ENCODE measurements at places on chromosomes 5 and 9.

DNA sequence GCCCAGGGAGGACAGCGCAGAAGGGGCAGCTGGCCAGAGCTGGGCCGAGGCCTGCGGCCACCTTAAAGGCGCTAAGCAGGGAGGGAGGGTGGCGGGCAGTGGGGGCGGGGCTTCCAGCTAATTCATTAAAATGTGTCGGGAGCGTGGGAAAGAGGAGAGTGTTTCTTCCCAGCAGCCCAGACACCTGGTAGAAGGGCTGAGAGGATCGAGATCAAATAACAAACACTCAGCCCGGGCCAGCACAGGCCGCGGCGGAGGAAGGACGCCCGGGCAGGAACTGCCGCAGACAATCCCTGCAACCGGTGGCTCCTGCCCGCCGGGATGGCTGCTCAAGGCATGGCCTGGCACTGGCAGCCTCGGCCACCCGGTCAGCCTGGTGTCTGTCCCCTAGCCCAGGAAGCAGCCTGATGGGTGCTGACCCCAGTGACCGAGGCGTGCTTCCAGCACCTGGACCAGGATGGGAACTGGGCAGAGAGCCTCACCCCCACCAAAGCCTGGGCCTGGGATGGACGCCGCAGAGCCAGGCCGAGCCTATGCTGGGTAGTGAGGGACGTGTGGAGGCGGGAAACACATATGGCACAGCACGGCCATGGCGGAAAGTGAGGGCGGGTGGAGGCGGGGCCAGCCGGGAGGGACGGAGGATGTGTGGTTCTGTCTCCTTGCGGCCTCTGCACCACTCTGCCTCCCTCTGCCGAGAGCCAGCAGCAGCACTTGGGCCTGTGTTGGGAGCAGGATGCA lies 3.2 kb upstream of the NRARP start:
- DNase-seq, result peak; percentile 61

- no peak for DNase-seq
Measured at GRCh38 chr5:56358703-56359681, 125.9 kb upstream of the ANKRD55 start.

DNA sequence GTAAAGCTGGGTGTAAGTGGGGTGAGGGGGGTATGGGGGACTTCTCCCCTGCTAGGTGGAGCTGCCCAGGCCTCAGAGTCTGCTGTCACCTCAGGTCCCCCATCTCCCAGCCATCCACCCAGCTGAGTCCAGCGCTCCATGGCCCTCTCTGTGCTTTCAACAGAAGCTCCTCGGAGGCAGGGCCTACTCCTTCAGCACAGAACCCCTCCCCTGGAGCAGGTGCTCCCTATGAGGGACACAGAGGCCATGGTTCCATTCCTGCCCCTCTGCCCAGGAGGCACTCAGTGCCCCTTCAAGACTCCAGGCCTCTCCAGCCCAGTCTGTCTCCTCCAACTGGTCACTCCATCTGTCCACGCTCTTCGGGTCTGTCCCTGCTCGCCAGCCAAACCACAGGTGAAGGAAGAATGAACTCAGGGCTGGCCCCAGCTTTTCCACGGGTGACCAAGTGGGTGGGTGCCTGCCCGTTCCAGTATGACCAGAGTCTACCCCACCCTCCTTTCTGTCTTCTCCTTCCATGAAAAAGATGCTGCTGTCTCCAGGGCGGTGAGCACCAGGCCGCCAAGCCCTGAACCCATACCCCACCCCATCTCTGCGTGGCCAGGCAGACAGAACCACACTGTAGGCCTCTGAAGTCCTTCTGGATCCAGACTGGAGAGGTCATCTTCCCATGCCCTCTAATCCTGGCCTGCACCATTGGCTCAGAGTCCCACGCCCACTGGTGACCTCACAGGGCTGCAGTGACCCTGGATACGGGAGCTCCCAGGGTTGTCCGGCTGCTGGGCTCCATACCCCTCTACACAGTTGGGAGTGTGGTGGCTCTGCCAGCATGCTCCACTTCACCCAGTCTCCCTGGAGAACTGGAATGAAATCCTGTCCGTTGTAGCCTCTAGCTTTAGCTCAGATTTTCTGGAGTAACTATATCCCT lies 11.9 kb downstream of the GBGT1 start:
- DNase-seq, result no peak

DNA sequence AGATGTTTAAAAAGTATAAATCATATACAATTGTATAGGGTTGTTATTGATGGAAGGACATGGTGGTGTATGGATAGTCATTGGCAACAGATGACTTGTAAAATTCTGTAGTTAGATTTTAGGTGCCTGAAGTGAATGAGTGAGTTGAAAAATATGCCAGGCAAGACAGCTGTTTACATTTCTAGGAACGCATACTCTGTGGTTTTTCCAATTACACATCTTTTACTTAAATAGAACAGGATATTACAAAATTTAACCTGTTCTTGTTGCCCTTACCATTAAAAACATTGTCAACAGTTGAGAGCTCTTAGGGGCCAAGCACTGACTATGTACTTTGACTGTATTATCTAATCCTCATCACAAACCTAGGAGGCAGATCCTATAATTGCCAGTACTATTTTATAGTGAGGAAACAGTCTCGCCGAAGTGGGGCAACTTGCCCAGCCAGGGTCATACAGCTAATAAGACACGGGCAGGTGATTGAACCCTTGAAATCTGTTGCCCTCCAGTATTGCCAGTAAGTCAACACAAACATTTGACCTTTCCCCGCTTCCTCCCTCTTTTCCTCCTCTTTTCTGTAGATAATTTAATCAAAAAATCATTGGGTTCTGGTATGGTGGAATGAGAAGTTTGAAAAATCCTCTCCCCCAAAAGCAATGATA lies 88.6 kb downstream of the MACROH2A1 start:
- no peak for DNase-seq

- peak; percentile 68 for DNase-seq
Measured at GRCh38 chr9:124216474-124217176, 41.1 kb upstream of the NEK6 start.

Measured in CD4-positive, alpha-beta T cell treated with Interleukin-17A for 1 hour (primary cell).